ENCODE measurements at places on chromosomes 4 and X.

GRCh38 chr4:8907596-8908205 lies 36.1 kb upstream of the HMX1 start:
- DNase-seq: no peak

DNA sequence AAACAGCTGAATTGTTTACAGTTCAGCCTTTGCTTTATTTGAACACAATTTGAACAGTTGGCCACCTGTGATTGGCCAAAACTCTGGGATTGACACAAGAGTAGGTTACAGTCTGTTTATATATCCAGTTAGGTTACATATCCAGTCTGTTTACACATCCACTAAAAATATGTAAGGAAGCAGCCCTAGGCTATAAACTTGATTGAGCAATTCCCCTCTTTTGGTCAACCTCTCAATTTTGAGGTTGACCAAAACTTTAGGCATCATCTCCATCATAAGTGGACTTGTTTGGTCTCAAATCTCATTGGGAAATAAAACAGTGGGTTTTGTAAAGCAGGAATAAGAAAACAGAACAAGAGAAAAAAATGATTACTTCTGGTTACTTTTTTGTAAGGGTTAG lies 190.8 kb downstream of the SPATA18 start:
- no peak for DNase-seq

DNA sequence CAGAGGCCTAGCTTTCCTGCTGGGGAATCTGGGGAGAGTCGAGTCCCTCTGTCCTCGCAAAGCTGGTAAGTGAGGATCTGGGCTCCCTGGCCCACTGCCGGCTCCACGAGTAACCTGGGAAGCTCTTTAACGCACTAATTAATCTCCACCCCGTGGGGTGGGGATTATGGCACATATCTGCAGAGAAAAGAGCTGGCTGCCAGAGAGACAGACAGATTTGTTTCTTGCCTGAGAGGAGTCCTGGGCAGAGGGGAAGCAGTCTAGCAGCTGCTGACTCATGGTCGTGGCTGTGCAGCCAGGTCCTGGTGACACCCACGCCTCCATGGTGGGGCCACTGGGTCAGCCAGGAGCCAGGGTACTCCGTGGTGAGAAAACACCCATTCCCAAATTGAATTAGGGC lies 14.0 kb downstream of the SORCS2 start:
- no peak for DNase-seq

DNA sequence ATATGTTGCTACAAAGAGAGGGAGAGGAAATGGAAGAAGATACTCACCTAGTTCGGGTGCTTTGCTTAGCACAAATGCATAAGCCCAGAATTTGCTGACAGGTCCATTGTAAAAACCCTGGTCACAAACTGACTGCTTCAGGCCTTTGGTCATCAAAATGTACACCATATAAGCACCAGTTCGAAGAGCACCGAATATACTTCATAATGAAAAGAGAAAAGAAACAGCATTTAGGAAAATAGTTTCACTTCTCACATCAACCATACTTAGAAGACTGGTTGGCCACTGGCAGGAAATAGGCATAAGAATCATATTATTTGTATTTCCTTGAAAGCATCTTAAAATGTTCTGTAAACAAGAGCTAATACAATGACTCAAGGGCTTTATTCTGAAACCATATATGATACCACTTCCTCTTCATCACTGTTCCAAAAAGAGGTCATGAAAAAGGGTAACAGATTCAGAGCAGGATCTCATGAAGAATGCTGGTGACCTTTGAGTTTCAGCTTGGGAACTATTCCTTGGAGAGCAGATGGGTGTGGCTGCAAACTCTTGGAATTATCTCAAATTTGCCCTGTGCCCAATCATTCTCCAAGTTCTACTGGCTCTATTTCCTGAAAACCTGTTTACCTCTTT lies 138.7 kb downstream of the ELOVL6 start:
- no peak for DNase-seq

GRCh38 chr4:7210824-7211223 lies 18.5 kb downstream of the SORCS2 start:
- DNase-seq: no peak

- DNase-seq: no peak
Observed at GRCh38 chrX:19986531-19986930, 4.3 kb downstream of the BCLAF3 start.

GRCh38 chr4:182143086-182143821 lies 99.9 kb upstream of the TENM3 start:
- no peak for DNase-seq

DNA sequence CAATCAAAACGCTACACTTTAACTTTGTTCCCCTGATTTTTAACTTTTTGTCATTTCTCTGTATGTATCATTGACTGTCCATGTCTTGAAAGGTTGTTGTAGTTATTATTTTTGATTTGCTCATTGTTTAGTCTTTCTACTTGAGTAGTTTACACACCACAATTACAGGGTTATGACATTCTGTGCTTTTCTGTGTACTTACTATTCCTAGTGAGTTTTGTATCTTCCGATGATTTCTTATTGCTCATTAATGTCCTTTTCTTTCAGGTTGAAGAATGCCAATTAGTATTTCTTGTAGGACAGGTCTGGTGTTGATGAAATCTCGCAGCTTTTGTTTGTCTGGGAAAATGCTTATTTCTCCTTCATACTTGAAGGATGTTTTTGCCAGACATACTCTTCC lies 89.2 kb upstream of the SH3RF1 start:
- no peak for DNase-seq

- no peak for DNase-seq
Observed at GRCh38 chrX:16491461-16491860, 158.5 kb upstream of the S100G start.

DNA sequence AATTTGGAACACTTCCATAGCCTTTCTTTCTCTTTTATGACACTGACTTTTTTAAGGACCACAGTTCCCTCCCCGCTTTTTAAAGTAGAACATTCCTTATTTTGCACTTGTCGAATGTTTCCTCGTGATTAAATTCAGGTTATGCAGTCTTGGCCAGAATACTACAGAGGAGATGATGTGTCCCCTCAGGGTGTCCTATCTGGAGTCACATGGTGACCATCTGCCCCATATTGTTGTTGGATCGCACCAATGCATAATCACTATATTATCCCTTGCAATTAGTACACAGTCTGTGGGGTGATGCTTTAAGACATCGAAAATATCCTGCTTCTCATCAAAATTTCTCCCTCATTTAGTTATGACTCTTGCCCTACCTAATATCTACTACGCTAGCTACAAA lies 27.4 kb downstream of the WDFY3 start:
- DNase-seq: no peak

DNA sequence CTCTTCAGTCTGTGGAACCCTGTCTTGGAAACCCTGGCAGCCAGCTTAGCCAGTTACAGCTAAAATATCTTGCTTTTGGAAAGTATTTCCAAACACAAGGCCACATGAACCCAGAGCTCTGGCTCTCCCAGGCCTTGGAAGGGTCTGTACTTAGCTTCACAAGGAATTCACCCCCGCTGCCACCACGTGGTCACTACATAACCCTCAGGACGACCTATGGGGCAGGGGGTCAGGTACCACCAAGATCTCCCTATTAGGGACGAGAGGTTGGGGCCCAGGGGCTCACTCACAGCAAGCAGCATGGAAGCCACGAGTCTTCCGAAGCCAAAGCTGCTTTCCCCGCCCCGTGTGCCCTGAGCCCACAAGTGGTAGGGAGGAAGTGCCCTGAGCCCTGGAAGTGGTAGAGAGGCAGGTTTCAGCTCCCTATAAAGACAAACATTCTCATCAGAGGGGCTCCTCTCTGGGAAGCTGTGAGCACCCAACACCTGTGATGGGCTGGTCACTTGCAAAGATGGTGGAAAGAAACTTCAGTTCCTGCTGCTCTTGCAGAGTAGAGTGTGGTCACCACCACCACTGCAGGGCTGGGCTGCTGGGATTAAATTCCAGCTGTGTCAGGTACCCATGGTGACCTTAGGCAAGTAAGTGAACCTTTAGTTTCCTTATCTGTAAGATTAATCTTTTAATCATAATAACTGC lies 4.7 kb upstream of the JAKMIP1 start:
- DNase-seq: no peak

DNA sequence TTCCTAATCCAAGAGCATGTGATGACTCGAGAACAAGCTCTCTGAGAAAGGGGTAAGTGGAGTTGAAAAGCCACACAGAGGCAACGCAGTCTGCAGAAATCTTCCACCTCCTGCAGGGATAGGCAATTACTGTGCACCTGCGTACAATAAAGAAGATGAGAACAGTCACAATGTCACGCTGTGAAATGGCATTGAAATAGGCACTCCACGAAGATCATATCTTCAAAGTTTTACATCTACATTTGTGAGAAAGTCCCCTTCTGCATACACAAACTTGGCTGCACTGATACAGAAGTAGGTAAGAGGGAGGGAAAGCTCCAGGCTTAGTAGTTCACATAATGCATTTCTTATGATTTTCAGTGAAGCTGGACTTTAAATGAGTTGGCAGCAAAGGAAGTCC lies 27.1 kb downstream of the DDX60L start:
- DNase-seq: peak; percentile 75

- DNase-seq: no peak
Observed at GRCh38 chr4:7414046-7414445, 20.7 kb downstream of the PSAPL1 start.

DNA sequence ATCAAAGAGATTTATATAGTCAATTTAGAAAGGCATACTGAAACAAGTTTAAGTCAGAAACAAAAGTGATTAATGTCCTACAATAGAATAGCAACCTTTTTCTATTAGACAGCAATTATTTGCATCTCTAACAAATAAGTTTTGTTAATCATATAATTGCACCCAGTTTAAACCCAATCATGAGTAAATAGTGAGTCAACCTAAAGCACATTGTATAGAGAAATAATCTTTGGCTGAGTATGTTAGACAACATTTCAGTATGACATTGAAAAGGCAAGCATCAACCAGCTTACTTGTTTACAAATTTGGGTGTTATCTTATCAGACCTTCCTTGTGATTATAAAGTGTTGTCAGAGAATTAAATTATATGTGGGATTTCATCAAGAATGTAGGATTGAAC lies 209.5 kb downstream of the IL15 start:
- DNase-seq: no peak

GRCh38 chr4:5921101-5921980 lies 28.5 kb upstream of the CRMP1 start:
- DNase-seq: no peak

DNA sequence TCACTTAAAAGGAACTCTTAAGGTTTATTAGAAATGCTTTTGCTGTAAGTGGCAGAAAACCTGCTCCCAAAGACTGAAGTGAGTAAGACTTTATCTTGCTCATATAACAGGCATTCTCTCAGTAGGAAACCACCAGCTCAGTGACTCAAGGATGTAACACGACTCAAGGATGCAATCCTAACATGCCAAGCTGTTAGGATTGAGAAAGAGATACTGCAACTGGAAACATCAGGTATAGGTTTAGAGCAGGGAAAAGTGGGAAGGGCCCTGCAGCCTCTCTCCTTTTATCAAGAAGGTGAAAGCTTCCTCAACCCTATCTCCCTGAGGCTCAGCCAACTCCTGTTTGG lies 11.9 kb upstream of the SLC9A7 start:
- DNase-seq: no peak

DNA sequence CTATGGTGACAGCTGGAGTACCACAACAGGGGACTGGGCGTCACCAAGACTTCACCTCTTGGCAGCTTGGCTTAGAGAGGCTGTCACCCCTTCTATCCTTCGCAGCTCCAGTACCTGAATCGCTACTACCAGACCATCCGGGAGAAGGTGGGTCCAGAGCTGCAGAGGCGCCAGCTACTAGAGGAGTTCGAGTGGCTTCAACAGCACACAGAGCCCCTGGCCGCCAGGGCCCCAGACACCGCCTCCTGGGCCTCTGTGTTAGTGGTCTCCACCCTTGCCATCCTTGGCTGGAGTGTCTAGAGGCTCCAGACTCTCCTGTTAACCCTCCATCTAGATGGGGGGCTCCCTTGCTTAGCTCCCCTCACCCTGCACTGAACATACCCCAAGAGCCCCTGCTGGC lies 11.6 kb upstream of the SASH3 start:
- no peak for DNase-seq

GRCh38 chrX:14029039-14029424 lies 660 bp downstream of the GEMIN8 start:
- DNase-seq: no peak

GRCh38 chr4:7998447-7998846 lies 58.8 kb upstream of the AFAP1 start:
- DNase-seq: no peak

GRCh38 chrX:36983831-36984230 lies 24.3 kb upstream of the FAM47C start:
- no peak for DNase-seq

GRCh38 chr4:71366766-71367165 lies 27.9 kb downstream of the SLC4A4 start:
- DNase-seq: no peak

- DNase-seq: no peak
Observed at GRCh38 chr4:28845158-28845557, 1875.0 kb upstream of the PCDH7 start.

- DNase-seq: no peak
Observed at GRCh38 chr4:129092631-129093190, 628 bp downstream of the SCLT1 start.

- no peak for DNase-seq
Observed at GRCh38 chr4:56666279-56666678, 14.8 kb downstream of the HOPX start.

GRCh38 chr4:845233-845835 lies 19.4 kb upstream of the CPLX1 start:
- DNase-seq: no peak

DNA sequence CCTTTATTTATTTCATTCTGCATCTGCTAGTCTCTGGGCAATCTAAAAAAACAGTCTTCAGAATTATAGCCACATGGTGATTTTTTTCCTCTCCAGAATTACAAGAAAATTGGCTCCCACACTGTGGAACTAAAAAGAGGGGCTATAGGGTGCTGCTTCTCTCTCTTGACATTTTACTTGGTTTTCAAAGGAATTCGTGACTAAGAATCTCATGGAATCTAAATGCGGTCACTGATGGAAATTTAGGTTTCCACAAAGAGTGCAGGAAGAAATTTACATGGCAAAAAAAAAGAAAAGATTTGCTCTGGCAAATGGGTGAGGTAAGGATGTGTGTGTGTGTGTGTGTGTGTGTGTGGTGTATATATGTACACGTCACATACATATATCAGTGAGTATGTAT lies 10.2 kb downstream of the ATXN3L start:
- DNase-seq: no peak

DNA sequence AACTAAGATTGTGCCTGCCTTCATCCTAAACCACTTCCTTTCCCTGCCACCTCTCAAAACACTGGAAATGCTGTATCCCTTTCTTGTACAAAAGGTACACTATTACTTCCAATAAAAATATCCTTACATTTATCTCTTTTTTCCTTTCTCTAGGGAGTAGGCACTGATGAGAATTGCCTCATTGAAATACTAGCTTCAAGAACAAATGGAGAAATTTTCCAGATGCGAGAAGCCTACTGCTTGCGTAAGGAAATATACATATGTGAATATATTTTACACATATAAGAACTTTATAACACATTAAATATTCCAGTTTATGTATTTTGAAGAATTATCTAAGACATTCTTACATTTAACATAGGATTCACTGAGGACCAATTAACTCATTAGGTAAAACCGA lies 71.7 kb downstream of the ANXA10 start:
- DNase-seq: no peak

- DNase-seq: no peak
Observed at GRCh38 chrX:48794911-48795515, 6.9 kb upstream of the HDAC6 start.

- no peak for DNase-seq
Observed at GRCh38 chr4:119731146-119731742, 102.6 kb upstream of the PDE5A start.

- no peak for DNase-seq
Observed at GRCh38 chr4:11700751-11701226, 272.1 kb upstream of the HS3ST1 start.
